ENCODE measurements at places on chromosomes 6 and 20. TPM values are rescaled to one million over a fixed set of nuclear protein-coding genes. Genes with fewer than 3 reads are reported as not detected.

DNA sequence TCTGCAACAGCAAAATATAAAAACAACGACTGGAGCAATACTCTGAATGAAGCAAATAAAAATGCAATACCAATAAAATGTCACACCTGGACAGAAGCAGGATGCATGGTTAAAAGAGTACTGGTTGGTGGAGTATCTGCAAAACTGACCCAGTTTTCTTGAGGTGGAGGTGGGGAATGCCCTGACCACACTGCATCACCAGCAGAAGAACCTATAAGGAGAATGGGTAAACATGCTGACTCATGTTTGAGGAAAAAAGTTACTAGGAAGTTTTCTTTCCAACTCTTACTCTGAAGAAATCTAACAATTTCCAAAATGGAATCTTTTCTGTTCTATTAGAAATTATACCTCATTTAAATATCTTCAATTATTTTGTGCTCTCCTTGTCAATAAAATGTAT, 43.6 kb downstream of the REPS1 start:
- H3K27me3 ChIP-seq: no peaks in the 10 kb centered on the region
- H3K36me3 ChIP-seq: peaks cover 32% of the 10 kb centered on the region
- no peak overlapping the region for H3K27ac ChIP-seq
- H3K4me3 ChIP-seq: no peak overlapping the region
- H3K4me1 ChIP-seq: no peaks in the 10 kb centered on the region

- no peak for DNase-seq
- H3K36me3 ChIP-seq: no peaks in the 10 kb centered on the region
- no peaks in the 10 kb centered on the region for H3K27me3 ChIP-seq
- peak overlapping the region; percentile 71 for H3K27ac ChIP-seq
- H3K4me3 ChIP-seq: no peak overlapping the region
Observed at GRCh38 chr6:111626441-111626840, 20.8 kb upstream of the TRAF3IP2 start.

GRCh38 chr6:36340618-36341454, 4.1 kb upstream of the BNIP5 start:
- DNase-seq: peak; percentile 87
- H3K36me3 ChIP-seq: no peaks in the 10 kb centered on the region
- no peaks in the 10 kb centered on the region for H3K27me3 ChIP-seq

The ESR1 gene
- total RNA-seq: 7.4 TPM

The ZSCAN31 gene
- total RNA-seq: 8.2 TPM

GRCh38 chr6:131038597-131039344, 24.3 kb downstream of the EPB41L2 start:
- no peaks in the 10 kb centered on the region for H3K4me1 ChIP-seq
- no peaks in the 10 kb centered on the region for H3K36me3 ChIP-seq
- DNase-seq: no peak
- no peak overlapping the region for H3K4me3 ChIP-seq
- no peak overlapping the region for H3K27ac ChIP-seq

The SNAP91 gene
- total RNA-seq: 1.3 TPM

The IRAK1BP1 gene
- 2.5 TPM for total RNA-seq

GRCh38 chr20:56860413-56860812, 231.3 kb downstream of the TFAP2C start:
- H3K4me3 ChIP-seq: no peak overlapping the region
- H3K4me1 ChIP-seq: no peaks in the 10 kb centered on the region
- H3K27me3 ChIP-seq: no peaks in the 10 kb centered on the region
- DNase-seq: no peak
- H3K36me3 ChIP-seq: no peaks in the 10 kb centered on the region
- H3K27ac ChIP-seq: peak overlapping the region; percentile 60

GRCh38 chr20:48298851-48299484, 513.7 kb upstream of the SULF2 start:
- no peak for DNase-seq
- H3K4me3 ChIP-seq: no peak overlapping the region
- no peak overlapping the region for H3K27ac ChIP-seq
- H3K27me3 ChIP-seq: no peaks in the 10 kb centered on the region
- no peaks in the 10 kb centered on the region for H3K36me3 ChIP-seq
- H3K4me1 ChIP-seq: no peaks in the 10 kb centered on the region

The C4A gene
- 56.9 TPM for total RNA-seq

- H3K4me1 ChIP-seq: no peaks in the 10 kb centered on the region
- DNase-seq: no peak
- no peaks in the 10 kb centered on the region for H3K27me3 ChIP-seq
Observed at GRCh38 chr20:37892001-37892400, 10.9 kb upstream of the VSTM2L start.

DNA sequence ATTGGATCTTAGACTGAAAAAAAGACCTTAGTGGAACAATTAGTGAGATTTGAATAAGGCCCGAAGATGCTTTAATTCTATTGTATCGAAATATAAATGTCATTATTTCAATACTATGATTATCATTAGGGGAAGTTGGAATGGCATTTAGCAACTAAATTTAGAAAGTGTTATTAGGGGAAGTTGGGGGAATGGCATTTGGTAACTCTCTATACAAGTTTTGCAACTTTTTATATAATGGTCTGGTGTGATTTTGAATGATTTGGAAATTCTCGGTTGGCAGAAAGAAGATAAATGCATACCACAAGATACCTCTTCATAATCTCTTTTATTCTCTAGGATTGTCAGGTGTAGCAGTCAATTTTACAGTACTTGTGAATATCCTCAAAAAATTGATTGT, 49.2 kb downstream of the RNF144B start:
- H3K27ac ChIP-seq: no peak overlapping the region
- H3K36me3 ChIP-seq: no peaks in the 10 kb centered on the region
- H3K4me3 ChIP-seq: no peak overlapping the region

Measured in Peyer's patch (tissue), 4 donors.